ENCODE measurements at places on chromosomes 2 and 18.
A peak's percentile ranks its signal among the peaks of the same experiment; 100 is the strongest.

DNA sequence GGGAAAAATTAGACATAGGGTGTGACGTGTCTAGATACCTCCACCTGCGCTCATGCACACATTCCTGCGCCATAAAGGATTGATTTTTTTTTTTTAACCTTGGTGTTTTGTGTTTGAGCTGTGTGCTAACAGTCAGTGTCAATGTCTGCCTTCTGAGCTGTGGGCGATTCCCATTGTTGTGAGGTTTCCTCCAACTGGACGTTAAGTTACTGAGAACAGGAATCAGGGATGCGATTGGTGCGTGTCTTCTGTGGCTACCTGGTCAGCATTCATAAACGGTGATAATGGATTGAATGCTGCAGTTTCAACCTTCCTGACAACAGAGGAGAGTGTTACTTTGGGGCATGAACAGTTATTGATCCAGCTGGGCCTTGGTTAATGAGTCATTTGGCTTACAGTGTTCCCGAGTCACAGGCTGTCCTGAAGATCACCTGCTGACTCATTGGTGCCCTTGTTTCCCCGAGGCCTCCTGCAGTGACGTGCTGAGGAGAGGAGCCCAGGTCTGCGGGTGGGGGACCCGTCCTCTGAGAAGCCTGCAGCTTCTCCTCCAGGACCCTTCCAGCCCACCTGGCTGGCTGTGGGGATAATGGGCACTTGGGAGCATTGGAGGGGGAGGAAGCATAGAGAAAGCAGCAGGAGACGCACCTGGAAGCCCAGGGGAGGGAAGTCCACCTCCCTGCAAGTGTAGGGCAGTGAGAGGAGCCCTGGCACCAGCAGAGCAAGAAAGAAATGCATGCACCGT lies 25.8 kb upstream of the CABYR start:
- DNase-seq = peak; percentile 17

DNA sequence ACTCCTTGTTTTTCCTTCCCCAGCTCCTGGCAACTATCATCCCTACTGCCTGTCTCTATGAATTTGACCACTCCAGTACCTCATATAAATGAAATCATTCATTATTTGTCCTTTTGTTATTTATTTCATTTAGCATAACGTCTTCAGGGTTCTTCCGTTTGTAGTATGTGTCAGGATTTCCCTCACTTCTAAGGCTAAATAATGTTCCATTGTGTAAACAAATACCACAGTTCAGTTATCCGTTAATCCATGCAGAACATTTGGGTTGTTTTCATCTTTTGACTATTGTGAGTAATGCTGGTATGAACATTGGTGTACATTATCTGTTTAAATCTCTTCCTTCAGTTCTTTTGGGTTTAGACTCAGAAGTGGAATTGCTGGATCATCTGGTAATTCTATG lies 18.8 kb downstream of the DYNC2LI1 start:
- no peak for DNase-seq

GRCh38 chr18:48043166-48043565 lies 112.7 kb upstream of the SMAD2 start:
- DNase-seq = no peak

- DNase-seq = no peak
Measured at GRCh38 chr18:58908006-58908405, 43.3 kb downstream of the ZNF532 start.

DNA sequence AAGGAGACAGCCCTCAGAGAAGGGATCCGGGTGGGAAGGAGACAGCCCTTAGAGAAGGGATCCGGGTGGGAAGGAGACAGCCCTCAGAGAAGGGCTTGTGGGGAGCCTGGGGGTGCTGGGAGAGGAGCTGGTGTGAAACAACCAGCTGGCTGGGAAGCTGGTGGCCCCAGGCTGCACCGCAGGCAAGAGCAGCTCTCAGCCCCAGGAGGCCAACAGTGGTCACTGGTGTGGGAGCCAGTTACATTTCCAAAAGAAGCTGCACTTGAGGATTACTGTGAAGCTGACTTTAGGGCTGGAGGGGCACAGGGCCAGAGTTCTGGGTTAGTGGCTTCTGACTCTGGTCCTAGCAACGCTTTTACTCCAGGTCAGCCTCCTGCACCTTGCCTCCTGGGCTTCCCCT lies 3.3 kb downstream of the HES6 start:
- no peak for DNase-seq

DNA sequence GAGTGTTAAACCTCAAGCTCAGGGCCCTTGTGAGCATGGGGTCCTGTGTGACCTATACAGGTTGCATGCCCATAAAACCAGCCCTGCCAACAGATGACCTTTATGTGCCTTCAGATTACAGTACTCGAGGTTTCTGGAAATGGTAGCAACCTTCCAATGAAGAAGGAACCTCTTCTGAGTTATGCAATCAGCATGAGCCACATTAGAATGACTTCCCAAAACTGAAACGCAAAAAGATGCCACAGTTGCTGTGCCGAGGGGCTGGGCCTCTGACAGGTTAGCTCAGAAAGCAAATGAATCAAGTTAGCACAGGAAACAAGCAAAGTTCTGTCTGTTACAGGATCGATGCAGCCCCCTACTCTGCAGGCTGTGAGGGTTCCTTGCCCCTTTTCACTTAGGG lies 37.7 kb downstream of the TGFA start:
- no peak for DNase-seq

- no peak for DNase-seq
Measured at GRCh38 chr2:119283873-119284331, 60.3 kb downstream of the STEAP3 start.

GRCh38 chr2:217075268-217076057 lies 215.6 kb upstream of the TNP1 start:
- no peak for DNase-seq

- DNase-seq = no peak
Measured at GRCh38 chr2:88933980-88934379, 242.5 kb downstream of the RPIA start.

GRCh38 chr2:35986871-35987270 lies 368.7 kb upstream of the CRIM1 start:
- no peak for DNase-seq

GRCh38 chr18:34224423-34225217 lies at the start of gene NOL4:
TSS of gene NOL4 (minus strand) at chr18:34224913. CDS start at chr18:34223253, 1,660 bp downstream.
- peak; percentile 3 for DNase-seq

DNA sequence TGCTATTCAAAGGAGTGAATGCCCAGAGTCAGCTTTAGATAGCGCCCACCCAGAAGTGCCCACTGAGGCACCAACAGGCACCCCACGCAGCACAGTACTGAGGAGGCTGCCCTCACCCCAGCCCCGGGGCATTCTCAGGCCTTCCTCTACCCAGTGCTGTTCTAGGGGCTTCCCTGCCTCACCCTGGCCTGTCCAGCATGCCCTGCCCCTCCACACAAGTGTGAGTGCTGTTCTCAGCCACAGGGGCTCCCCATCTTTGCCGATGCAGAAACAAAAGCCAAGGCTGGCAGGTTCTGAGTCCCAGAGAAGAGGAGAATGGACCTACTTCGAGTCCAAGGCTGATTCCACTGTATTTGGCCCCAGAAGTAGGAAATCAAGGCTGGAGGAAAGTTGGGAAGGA lies 15.8 kb downstream of the BIN1 start:
- DNase-seq = no peak

- DNase-seq = no peak
Measured at GRCh38 chr2:217553202-217553601, 449.6 kb downstream of the TNS1 start.

DNA sequence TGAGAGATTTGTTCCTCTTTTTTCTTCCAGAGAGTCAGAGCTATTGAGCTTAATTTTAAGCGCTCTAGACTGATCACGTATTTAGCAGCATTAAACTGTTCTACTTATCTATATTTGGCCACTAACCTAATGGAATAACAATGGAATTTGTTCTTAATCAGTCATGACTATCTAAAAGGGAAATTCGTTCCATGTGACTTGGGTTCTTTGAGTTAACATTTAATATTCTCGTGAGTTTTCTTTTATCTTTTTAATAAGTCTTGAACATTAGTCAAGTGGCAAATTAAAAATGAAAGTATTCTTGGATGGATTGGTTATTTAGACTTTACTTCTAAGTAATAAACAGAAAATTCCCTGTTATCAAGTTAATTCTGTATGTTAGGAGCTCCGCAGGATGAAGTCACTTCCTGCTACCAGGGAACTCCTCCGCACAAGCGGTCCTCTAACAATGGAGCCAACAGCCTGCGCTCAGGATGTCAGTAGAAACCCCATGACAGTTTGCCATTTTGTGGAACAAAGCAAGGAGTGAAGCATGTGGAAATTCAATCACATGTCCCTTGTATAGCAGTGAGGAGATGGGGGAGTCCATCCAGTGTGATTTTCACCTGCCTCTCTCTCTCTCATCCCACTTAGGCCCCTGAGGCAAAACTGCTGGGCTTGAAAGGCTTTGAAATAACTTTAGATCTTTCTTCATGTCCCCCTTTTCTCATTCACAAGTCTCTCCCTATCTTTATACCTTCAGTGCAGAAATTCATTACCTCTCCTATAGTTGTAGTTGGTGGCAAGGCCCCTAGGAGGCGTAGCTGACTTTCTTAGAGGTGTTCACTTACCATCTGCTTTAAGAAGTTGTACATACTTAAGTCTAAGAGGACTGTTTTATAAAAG lies 138.1 kb downstream of the WDR7 start:
- DNase-seq = peak; percentile 43

DNA sequence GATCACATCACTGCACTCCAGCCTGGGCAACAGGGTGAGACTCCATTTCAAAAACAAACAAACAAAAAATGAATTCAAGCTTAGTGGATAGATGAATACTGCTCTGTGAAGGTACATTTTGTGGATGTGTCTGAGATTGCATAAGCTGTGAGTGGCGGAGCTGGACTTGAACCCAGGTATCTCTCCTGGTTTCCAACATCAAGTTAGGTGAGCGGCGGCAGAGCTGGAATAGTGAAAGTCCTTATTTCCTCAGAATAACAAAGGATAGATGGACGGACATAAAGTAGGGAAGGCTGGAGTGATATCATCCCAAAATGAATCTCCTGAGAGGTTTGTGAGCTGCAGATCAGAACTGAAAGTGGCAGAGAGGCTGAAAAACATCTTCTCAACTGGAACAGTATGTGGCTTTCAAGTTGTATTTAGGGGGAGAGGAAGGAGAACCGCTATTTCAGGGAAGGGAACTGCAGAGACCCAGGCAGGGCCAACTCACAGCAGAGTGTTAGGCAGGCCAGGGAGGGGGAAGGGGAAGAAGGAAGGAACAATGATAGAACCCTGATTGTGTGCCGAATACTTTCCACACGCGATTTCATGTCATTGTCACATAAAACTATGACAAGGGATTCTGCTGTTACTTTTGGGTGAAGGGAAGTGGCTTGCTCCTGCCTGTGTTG lies 106.2 kb downstream of the LPIN1 start:
- no peak for DNase-seq

DNA sequence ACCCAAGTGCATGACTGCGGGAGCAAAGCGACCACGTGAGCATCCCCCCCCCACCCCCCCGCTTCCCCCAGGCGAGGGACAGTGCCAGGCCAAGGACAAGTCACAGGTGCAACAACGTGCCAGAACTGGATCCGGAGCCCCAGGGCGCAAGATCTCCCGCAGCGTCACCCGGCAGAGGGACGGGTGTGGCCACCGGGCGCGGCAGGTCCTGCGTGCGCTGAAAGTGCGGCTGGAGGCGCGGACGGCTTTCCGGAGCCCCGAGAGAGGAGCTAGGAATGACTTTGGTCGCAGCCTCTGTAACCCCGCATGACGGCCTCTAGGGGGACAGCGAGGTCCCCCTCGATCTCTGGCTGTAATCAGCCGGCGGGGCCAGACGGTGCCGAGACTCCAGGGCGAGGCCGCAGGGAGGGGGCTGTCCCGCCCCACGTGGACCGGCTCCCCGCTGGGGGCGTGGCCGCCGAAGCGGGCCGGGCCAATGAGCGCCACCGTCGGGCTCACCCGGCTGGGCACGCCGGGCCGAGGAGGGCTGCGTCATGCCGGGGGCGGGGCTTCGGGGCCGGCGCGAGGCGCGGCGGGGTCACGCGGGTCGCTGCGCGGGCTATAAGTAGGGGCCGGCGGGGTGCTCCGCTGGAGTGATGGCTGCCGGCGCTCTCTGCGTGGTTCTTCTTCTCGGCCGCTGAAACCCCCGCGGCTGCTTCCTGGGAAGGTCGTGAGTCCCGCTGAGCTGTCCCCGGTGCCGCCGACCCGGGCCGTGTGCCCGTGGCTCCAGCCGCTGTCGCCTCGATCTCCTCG lies at the start of gene SLC20A1:
SLC20A1 (plus strand) TSS at position 630 of the 792 bp plus-strand sequence. CDS start 890 bp downstream, outside the sequence.
- peak; percentile 99 for DNase-seq

DNA sequence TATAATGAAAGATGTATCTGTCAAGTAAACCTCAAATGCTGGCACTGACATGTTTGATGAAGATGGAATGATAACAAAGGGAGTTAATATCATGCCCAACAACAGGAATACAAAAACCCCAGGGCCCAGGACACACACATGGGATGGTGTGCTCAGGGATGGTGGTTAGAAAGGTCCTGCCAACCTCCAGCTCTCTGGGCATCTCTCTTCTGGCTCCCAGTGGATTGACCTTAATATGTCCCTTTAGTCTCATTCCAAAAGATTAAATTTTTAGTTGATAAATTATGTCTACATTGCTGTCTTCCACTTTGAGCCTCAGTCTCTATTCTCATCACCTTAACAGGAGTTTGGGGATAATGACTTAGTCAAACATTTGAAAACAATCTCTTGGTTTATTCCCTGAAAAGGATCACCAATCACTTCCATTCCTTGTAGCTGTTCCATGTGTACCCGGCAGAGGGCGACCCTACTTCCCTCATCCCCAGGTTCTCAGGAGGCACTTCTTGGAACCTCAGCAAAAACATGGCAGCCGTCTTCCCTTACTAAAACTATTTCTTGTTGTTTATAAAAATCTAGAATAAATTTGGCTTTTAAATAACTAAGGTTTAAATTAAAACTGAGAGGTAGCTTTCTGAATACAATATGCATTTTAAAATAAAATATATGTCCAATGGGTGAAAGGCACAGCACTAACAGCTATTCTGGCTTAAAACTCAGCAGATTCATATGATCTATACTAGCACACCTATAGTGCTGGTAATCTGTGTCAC lies 29.6 kb downstream of the MCEE start:
- DNase-seq = peak; percentile 68

DNA sequence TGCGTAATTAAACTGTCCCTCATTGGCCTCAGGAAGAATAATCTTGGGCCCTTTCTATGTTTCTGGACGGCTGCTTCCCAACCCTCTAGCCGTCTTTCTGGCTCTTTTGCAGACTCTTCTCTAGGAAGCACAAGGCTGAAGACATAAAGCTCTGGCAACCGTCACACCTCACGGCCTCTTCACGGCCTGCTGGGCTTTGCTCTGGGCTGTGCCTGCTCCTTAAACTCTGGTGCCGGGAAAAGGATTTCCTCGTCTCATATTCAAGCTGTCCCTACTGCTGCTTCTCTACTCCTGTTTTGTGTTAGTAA lies 36.0 kb upstream of the WIPF1 start:
- peak; percentile 22 for DNase-seq

- no peak for DNase-seq
Measured at GRCh38 chr2:85505551-85506238, 33.3 kb upstream of the MAT2A start.

- DNase-seq = no peak
Measured at GRCh38 chr2:239116456-239117246, 268.8 kb downstream of the TWIST2 start.

GRCh38 chr18:3596637-3597384 lies 146.8 kb downstream of the TGIF1 start:
- DNase-seq = peak; percentile 65

Data from stimulated activated CD4-positive, alpha-beta T cell treated with anti-CD3 and anti-CD28 coated beads, Interleukin-15, amount 100 ng/mL, for 24 hours (primary cell).